ENCODE measurements at places on chromosomes 11 and 22.

GRCh38 chr22:38215156-38216038, 13.6 kb downstream of the MAFF start:
- no peak for DNase-seq

GRCh38 chr11:12091956-12092558, 18.3 kb upstream of the MICAL2 start:
- no peak for DNase-seq

- DNase-seq = peak; percentile 89
Observed at GRCh38 chr22:20418211-20418788, 19.3 kb downstream of the SCARF2 start.

DNA sequence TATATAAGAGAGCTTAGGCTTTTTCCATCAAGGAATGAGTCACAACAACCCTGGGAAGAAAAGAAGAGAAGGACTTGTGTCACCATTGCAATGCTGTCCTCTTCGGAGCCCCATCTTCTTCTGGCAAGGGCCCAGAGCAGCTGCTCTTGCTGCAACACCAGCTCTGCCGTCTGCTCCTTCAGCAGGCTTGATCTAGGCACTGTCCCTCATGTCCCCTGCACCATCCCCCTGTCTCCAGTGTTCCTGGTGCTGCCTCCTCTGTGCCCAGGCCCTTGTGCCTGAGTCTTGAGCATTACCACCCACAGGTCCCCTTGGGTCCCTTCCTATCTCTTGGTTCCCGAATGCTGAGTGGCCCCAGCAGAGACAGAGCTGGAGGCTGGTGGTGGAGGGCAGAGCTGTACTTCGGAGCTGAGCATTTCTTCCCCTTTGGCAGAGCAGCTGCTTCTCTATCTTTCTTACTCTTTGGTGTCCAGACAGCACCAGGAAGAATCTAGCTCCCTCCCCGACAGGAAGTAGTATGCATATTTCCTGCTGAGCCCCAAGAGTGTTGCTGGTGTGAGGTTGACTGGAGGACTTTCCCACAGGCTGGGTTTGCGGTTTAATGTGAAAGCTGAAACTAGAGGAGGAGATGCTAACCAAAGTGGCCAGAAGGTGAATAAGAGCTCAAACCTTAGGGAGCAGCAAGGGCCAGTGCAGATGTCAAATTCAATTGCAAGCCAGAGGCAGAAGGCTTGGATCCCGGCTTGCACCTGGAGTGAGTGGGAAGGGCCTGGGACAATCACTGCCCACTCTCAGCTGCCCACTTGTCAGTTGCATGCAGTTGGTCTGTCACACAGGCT, 27.8 kb downstream of the WEE1 start:
- no peak for DNase-seq

- no peak for DNase-seq
Observed at GRCh38 chr11:32326522-32326921, 108.8 kb downstream of the WT1 start.

DNA sequence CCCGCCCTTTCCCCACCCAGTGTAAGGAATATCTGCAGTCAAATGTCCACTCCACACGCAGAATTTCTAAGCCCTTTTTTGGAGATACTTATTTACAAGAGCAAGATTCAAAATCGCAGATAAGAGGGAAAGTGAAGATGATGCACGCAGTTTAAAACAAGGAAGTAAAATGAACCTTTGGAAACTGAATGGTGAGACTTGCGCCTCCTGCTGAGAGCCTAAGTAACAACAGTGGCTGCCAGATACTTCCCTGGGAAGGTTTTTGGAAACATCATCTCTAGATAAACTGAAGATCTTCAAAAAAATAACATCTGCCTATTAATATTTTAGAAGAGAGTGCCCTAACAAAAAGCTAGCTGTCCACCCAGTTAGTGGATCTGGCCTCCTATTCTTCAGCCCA, 963.1 kb upstream of the FAT3 start:
- DNase-seq = no peak

Data from lower lobe of right lung (tissue), 2 donors.